ENCODE measurements at places on chromosomes 7 and 10.

GRCh38 chr7:36736899-36737211 lies 12.6 kb upstream of the AOAH start:
- DNase-seq: no peak

DNA sequence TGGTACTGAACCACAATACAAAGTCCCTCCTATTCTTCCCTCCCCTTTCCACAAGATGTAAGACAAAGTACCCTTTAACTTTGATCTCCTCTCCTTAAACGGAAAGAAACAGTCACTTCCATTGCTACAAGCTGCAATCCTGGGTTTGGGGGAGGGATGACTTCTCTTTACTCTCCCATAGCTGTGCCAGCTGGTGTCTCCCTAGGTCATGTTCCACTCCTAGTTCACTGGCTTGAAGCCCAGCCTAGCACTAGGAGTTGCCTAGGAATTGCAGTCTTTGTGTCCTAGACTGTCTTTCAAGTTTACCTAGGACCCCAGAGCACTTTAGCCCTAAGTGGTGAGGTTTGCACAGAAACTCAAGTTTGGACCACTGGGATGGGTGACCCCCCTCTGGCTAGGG lies 311.1 kb downstream of the HPSE2 start:
- DNase-seq: no peak

DNA sequence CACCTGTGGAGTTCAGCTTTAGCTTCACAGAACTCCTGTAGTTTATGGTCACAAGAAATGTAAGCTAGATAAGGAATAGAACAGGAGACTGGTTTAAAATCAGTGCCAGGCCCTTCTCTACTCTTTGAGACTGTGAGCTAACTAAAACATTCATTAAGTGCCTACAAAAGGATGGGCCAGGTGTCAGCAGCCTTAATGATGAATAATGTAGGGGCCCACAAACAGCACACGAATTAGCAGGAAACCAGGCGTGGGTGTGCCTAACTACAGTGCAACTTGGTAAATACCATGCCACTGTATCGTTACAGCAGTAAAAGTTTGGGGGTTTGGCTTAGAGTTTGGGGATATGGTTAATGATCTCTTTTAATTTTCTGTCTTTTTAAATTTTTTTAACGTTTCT lies 6.1 kb upstream of the ABLIM1 start:
- no peak for DNase-seq

DNA sequence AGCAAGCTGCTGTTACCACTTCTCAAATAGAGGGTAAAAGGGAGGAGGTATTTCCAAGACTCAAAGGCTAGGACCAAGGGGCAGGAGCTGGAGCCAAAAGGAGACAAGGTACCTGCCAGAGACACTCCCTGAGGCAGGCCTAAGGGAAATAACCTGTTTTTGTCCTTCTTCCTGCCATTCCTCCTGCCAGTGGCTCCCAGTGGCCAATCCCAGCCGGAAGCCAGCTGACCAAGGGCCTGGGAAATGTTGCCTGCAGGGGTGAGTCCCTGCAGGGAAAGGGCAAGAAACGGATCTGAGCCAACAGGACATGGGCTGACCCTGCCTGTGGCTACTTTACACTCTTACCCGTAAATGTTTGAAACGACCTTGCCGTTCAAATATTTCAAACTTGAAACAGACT lies 3.5 kb downstream of the CYTH3 start:
- no peak for DNase-seq

DNA sequence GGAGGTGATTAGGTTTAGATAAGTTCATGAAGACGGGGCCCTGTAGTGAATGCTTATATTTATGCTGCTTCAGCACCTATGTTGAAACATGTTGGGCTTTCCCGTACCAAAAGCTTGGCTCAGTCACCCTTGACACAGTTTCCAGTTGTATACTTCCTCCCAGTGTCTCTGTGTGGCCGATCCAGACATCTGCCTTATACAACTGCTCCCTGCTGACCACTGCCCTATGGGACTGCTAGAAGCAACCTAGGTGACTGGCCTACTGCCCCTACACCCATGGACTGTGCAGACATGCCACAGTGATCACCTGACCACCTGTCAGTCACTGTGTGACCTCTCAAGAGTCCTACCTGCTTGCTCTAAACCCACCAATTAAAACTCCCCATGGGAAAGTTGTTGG lies 22.6 kb upstream of the TSPAN13 start:
- DNase-seq: no peak

GRCh38 chr7:55439627-55440026 lies 74.5 kb downstream of the LANCL2 start:
- no peak for DNase-seq

Data from stimulated activated CD8-positive, alpha-beta memory T cell treated with anti-CD3 and anti-CD28 coated beads, Interleukin-4, amount 100 ng/mL, for 4 hours (primary cell).